ENCODE measurements at places on chromosomes 7 and 10.

GRCh38 chr10:5545778-5546710 lies 21.3 kb downstream of the CALML3 start:
- no peak for DNase-seq

- no peak for DNase-seq
Observed at GRCh38 chr7:108112683-108113082, 17.5 kb downstream of the LAMB4 start.

- DNase-seq = peak; percentile 64
Observed at GRCh38 chr10:112953174-112954159, 3.4 kb downstream of the TCF7L2 start.

DNA sequence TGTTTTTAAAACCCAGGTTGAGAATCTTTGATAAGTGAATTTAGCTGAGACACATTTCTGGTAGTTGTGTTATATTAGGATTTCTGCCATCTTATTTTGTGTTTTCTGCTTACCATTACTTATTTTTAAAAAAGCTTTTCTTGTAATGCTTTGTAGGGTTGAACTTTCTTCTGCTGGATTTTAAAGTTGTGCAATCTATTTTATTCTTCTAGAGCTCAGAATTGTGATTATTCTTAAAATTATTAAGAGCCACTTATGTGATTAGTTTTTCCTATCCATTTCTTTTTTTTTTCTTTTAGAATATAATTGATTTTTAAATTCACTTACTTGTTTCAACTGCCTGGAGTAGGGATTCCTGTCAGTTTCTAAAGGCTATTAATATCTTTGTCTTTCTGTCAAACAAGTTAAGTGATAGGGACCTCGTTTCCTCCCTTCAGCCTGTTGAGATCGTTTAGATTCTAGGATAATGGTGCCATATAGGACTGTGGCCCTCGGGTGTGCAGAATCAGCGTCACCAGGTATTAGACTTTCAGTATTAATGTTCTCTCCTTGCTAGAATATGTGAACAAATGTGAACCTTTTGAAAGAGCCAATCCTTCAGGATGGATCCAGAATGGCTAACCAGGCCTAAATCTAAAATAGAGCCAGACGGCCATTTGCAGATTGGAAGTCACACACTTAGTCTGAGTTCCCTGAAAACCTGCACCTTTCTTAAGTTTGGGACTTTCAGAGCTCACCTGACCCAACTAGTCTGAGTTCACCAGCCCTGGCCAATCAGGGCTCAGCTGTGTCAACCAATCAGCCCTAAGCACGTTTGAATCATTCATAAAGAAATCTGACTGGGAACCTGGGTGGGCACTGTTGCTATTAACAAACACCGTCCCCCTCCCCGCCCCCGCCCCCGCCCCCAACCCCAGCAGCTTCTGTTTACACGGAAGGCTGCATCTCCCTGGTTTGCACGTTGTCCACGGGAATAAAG lies 26.2 kb downstream of the CUX1 start:
- DNase-seq = no peak

DNA sequence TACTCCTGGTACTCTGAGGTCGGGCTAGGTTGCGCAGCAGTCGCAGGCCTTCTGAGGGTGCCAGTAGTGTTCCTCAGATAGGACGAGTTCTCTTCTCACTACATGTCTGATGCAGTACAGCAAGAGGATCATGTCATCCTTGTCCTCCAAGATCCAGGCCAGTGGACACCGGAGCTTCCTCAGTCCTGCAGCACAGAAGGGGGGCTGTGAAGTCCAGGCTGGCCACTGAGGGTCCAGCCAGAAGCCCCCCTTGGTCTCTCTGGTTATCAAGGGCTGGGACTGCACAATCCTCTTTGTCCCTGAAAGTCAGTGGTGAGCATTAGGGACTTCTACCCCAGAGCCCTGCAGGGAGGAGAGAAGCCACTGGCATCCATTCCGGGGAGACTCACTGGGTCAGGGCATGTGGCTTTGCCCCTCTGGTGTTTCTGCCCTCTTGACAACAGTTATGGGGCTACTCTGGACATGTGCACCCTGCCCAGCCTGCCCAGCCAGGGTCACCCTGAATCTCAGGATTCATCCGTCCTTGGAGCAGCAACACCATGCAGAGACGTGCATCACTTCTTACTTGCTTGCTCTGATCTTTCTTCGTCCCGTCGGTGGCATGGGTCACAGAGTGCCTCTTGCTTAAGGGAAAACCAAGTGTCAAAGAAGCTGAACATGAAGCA lies 125.7 kb downstream of the ADCY1 start:
- no peak for DNase-seq

DNA sequence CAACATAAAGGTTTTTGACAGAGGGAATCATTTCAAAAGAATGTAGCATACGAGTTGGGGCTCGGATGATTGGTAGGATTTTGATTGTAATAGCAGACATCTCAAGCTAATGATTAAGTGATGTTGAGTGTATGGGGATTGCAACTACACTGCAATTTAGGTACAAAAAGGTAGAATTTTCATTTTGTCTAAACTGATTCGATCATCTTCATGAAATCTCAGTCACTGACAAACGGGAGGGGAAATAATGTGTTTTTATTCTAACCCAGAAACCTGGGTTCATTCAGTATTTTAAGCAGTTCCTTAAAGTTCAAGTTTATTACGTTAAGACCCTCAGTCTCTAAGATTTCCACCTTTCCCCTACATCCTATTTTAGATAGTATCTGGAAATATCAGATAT lies 3.9 kb upstream of the PHYHIPL start:
- DNase-seq = no peak

GRCh38 chr10:33571616-33572015 lies 237.1 kb upstream of the NRP1 start:
- DNase-seq = no peak

DNA sequence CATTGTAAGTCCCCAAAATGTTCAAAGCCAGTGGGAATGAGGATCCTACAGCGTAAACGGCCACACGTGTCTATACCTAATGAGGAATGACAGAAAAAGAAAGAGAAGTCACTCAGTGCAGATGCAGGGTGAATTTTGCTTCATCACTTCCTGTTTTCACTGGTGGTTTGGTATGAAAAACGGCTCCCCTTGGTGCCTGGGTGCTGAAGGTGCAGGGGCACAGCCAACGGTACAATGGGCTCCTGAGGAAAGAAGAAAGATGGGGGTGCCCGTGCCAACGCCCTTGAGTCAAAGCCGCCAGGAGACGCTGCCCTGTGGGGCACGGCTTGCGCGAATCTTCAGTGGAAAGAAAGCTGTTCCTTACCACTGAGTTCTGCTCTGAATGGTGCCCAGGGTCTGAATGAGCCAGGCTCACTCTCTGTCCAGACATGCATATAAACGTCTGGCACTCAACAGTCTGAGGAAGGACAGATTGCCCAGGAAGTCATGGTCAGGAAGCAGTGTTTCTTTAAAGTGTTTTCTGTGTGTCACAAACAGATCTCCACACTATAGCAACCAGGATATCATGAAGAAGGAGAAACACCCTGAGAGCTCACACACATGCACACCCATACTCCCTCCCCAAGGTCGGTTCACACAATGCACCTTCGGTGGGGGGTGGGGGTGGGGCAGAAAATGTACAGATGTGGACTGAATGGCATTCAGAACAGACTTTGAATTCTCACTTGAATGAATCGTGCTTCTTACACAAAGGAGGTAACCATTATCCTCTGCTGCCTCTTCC lies 105.8 kb downstream of the ELMO1 start:
- DNase-seq = peak; percentile 4

DNA sequence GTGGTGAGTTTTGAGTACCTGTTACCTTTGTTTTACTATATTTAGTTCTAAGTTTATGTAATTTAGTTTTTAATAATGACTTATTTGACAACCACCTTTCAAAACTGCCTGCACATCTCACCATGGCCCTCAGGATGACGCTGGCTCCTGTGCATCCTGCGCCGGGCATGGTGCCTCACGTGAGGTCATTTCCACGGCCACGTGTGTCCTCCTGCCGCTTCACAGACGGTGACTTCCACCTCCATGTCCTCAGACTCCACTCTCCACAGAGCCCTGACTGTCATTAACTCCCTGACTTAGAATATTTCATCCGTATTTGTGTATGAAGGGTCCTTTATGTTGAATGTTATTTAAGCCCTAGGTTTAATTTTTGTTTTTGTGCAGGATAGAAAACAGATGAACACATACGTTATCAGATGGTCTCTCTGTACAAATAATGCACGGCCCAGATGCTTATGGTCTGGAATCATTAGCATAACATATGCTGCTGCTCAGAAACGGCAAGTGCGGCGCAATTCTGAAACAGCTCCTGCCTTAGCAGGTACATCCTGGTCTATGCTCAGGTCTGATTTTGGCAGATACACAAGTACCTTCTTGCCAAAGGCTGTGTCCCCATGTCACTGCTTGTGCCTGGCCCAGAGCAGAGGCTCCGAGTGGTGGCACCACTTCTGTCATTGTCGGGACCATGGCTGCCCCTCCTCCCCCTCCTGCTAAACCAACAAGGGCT lies 155.8 kb downstream of the WDR37 start:
- DNase-seq = no peak

DNA sequence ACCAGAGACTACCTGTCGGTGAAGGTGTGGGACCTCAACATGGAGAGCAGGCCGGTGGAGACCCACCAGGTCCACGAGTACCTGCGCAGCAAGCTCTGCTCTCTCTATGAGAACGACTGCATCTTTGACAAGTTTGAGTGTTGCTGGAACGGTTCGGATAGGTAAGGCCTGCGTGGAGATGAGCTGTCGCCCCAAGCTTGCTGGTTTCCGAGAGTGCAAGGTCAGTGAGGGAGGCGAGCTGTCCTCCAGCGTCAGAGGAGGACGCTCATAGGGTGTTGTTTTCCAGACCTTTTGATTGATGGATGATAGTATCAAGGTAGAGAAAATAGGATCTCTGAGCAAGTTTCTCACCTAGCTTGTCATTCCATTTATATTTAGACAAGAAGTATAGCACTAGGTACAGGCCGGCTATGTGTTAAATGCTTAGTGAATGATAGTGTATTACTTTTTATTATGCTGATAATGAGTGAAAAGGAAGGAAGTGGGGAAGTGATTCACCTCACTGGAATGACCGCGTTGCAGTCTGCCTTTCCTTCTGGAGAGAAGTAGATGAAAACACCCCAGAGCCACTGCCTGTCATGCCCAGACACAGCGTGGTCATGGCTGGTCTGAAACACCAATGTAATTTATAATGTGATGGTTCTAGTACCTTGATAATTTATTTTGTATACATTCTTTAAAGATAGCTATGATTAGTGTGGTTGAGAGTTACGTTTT lies 33.9 kb downstream of the BNIP3 start:
- DNase-seq = peak; percentile 6

DNA sequence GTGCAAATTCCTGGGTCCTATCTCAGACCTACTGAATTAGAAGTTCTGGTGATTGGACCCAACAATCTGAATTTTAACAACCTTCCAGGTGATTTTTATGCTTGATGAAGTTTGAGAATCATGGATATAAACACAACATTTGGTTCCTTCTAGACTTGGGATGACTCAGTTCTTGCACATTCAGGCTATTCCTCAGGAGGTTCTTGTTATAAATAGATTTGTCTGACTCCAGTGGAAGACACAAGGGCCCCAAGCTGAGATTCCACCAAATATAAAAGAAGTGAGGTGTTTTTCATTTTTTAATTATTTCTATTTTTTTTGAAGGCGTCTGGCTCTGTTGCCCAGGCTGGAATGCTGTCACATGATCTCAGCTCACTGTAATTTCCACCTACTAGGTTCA lies 9.4 kb upstream of the TAS2R16 start:
- DNase-seq = no peak

- DNase-seq = peak; percentile 56
Observed at GRCh38 chr10:132939957-132940790, 2.2 kb downstream of the CFAP46 start.

- DNase-seq = no peak
Observed at GRCh38 chr7:55202150-55202913, 162.8 kb upstream of the LANCL2 start.

GRCh38 chr10:96973809-96974747 lies 142.0 kb downstream of the LCOR start:
- DNase-seq = no peak

DNA sequence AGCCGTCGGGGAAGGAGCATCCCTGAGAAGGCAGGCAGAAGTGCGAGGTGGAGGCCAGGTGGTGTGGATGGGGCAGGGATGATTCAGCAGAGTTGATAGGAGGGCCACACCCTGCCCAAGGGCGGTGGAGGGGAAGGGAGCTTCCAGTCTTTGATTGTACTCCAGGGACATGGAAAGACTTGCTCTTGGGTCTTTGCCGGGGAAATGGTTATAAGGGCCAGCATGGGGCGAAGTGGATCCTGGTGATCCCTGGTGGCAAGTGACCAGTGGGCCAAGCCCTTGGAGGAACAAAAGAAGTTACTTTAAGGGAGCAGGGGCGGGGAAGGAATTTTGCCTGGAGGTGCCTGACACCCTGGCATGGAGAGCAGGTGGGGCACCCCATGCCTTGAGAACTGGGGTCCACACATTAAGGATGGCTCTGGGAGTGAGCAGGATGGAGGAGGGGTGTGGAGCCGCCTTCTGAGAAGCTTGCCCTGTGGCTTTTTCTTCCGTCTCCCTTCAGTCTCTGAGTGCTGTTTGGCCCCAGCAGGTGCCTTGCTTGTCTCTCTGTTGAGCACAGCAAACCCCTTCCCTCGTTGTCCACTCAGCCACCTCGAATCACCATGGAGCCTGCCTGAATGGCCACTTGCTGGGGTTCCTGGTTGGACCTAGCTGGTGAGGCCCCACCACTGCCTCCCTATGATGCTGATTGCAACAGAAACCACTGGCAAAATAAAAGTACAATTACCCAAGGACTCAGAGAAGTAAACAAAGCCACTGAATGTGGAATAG lies 83.9 kb downstream of the RAMP3 start:
- DNase-seq = no peak

DNA sequence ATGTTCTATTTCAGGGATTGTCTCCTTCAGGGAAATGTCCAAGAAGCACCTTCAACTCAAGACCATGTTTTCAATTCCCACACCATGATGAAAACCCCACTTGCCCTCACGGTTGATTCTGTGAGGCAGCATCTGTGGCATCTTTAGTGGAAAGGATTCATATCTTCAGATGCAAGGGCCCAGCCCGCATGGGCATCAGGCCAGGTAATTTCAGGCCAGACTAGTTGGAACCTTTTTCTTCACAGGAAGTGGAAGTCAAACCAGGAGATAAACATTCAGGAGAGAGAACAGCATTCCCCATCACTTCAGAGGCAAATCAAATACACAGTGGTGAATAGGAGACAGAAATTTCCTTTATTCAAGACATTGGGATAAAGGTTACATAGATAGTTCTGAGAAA lies 88.8 kb downstream of the JCAD start:
- DNase-seq = no peak

DNA sequence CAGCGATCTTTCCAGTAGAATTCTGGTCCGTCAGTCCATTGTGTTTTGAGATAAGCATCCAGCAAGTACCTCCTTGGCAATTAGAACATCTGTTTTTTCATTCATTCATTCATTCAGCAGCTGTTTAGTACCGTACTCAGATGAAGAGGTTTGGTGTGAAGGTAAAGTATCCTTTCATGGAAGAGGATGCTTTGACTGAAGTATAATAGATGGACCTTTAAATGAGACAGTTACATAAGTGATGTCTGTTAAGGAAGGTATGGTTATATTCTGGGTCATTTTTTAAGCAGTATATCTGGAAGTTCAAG lies 1.2 kb downstream of the MAPK8 start:
- no peak for DNase-seq

- DNase-seq = no peak
Observed at GRCh38 chr10:4902571-4903011, 60.6 kb upstream of the AKR1C1 start.
